ENCODE measurements at places on chromosomes 1 and 21. TPM values are rescaled to one million over a fixed set of nuclear protein-coding genes. Genes with fewer than 3 reads are reported as not detected.

DNAJC16 gene
- total RNA-seq = 27.3 TPM

SERTAD4 gene
- not detected for total RNA-seq

ANGPTL3 gene
- total RNA-seq = not detected

MCOLN3 gene
- total RNA-seq = 0.95 TPM

CYP4Z1 gene
- total RNA-seq = not detected

RGS4 gene
- not detected for total RNA-seq

GBP5 gene
- total RNA-seq = 783 TPM

UTS2 gene
- total RNA-seq = not detected

AGT gene
- total RNA-seq = not detected

IL24 gene
- not detected for total RNA-seq

FCGR2B gene
- total RNA-seq = 2.2 TPM

ARHGEF10L gene
- 19.7 TPM for total RNA-seq

KIF14 gene
- 0.42 TPM for total RNA-seq

TMPRSS3 gene
- 0.88 TPM for total RNA-seq

SLC5A3 gene
- total RNA-seq = 8.8 TPM

CEP104 gene
- 44.5 TPM for total RNA-seq

STRIP1 gene
- total RNA-seq = 70.7 TPM

LRRN2 gene
- total RNA-seq = not detected

NLRP3 gene
- total RNA-seq = 1.1 TPM

GPR157 gene
- total RNA-seq = 11.0 TPM

L1TD1 gene
- total RNA-seq = not detected

RPS6KA1 gene
- 97.6 TPM for total RNA-seq

HSF2BP gene
- total RNA-seq = 1.4 TPM

SPRR2F gene
- not detected for total RNA-seq

COL11A1 gene
- total RNA-seq = not detected

All from naive thymus-derived CD4-positive, alpha-beta T cell (primary cell).